ENCODE measurements at places on chromosomes 5 and 9.

DNA sequence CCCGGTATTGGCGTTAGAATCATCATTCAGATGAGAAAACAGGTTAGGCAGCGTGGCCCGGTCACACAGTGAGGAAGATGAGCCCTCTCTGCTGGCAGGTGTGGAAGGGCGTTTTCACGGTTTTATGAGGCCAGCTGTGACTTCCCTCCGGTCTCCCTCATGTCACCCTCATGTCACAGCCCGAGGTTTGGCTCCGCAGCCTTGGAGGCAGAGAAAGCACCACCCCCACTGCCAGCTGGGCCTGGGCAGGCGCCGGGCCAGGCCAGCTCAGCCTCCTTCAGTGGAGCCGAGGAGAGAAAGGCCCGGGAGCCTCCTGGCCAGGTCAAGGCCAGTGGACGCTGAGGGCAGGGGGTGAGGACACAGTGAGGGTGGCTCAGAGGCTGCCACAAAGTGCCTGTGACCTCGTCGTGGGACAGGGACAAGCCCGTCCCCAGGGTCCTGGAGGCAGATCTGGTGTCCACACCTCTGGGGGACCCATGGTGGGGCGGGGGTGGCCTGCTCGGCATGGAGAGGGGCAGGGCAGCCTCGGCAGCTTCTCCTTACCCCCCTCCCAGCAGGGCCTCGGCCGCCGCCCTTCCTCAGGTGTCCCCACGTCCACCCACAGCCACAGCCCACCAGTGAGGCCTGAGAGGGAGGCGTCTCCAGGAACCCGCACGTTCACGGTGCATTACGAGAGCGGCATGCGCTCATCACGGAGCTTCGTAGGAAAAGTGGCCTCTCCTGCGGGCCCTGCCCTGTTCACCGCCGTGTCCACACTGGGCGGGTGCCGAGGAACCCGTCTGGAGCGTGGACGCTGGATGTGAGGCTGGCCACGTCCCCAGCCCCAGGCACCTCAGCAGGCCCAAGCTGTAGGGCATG, 32.2 kb downstream of the EXD3 start:
- DNase-seq: no peak

DNA sequence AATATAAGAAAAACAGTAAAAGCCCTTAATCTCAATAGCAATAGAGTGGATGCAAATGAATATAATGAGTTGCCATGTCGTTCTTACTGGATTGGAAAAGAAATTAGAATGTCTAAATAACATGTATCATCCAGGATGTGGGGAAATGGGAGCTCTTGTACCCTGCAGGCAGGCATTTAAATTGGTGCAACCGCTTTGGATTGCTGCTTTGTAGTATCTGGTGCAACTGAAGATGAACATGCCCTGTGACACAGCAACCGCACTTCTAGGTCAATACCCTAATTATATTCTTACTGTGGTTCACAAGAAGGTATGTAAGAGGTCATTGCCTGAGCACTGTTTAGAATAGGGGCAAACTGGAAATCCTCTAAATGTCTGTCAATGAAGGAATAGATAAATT, 18.9 kb downstream of the MRPS30 start:
- no peak for DNase-seq

GRCh38 chr9:124390794-124391658, 24.2 kb downstream of the PSMB7 start:
- no peak for DNase-seq

- DNase-seq: no peak
Measured at GRCh38 chr9:99594056-99594780, 227.5 kb upstream of the NR4A3 start.

- no peak for DNase-seq
Measured at GRCh38 chr5:180982008-180982741, 6.5 kb upstream of the BTNL3 start.

DNA sequence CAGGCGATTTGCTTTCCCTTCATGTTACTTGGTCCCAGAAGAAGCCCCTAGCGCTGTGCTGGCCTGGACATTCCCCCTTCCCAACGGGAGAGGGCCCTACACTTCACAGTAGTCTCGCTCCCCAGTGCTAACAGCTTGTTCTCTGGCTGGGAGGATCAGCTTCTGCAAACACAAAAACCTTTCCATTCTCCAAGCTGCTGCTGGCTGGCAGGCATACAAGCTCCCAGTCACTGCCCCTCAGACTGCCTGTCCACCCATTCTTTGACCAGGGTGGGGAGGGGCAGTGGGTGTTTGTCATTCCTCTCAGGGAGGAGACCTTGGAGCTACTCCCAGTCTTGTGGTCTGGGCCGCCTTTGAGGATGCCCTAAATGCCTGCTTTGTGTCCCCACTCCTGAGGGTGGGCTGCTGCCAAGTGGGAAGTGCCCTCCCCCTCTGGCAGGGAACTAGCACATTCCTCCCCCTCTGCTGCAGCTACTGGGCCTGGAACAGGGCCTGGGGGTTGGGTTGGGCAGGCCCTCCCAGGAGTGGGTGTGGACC, 20.8 kb downstream of the ENHO start:
- DNase-seq: no peak

DNA sequence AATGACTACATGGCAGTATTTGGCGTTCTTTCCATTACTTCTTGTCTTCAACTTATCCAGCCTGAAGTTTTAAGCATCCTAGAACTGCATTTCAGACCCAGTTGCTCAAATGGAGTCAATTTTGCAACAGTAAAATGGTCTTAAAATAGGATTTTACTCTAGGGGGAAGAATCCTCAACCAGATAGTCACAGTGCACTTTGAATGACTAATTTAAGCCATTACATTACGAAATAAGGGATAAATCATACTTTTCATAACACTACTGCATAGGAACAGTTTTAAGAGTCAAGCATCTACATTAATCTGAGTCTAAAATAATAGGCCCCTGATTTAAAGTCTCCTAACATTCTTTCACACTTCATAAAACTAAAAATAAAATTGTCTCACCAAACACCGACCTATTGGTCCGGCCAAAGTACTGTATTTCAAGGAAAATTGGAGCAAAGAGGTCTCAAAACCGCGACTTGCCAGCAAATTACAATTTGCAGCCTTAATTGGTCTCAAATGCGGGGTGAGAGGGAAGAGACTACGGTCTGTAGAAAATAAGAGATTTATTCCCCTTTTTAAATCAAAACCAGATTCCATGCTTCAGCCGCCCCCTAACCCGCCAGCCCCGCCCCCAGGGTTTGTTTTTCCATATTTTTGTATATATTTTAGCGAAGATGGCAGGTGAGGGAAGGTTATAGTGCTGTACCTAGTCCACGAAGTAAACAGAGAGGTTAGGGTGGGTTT, 1.2 kb upstream of the SMARCA2 start:
- DNase-seq: no peak

- DNase-seq: no peak
Measured at GRCh38 chr5:82694711-82695285, 382.4 kb downstream of the TMEM167A start.

GRCh38 chr5:107783551-107783950, 112.8 kb upstream of the EFNA5 start:
- no peak for DNase-seq

DNA sequence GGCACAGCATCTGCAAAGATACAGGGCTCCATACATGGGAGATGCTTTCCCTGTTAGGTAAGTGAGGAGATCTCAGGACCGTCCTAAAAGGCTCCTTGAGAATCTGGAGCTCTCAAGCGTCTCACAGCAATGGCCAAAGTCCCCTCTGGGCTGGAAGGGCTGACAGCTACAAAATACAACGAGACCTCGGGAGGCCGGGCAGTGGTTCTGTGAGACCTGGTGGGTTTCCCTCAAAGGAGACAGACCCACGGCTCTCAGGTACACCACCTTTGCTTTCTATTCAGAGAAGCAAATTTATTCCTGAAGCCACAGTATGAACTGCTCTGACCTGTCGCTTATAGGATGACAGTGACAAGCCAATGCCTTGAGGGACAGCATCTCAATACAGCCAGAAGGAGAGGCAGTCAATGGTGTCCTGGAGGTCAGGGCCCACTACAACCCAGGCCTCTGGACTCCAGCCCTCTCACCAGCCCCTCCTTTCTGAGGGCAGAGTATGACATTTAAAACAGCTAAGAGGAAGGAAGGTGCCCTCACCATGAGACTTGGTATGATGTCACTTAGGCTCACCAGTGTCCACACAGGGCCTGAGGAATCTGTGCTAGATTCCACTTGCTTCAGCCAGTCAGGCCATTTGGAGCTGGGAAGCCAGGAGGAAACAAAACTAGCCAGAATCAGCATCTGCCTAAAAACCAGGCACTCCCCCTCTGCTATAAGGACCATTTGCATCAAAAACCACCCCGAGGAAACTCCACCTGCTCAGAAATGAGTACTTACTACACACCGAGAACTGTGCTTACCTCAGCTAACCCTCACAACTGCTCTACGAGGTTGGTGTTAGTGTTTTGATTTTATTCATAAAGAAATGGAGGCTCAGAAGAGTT, 86.5 kb upstream of the FSTL4 start:
- DNase-seq: no peak

DNA sequence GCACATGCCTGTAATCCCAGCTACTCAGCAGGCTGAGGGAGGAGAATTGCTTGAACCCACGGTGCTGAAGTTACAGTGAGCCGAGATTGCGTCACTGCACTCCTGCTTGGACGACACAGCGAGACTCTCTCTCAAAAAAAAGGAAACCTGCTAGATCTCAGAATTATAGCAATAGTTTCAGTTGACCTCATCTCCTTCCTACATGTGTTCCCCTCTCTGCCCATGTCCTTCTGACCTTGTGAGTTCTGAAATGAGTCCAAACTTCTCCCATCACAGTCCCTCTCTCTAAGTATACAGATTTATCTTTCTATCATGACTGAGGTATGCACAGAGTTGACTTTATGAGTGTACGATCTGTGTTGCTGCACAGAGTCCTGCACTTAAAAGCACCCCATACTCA, 44.6 kb upstream of the SHOC1 start:
- DNase-seq: no peak

GRCh38 chr5:94810281-94810680, 191.8 kb downstream of the SLF1 start:
- DNase-seq: no peak

DNA sequence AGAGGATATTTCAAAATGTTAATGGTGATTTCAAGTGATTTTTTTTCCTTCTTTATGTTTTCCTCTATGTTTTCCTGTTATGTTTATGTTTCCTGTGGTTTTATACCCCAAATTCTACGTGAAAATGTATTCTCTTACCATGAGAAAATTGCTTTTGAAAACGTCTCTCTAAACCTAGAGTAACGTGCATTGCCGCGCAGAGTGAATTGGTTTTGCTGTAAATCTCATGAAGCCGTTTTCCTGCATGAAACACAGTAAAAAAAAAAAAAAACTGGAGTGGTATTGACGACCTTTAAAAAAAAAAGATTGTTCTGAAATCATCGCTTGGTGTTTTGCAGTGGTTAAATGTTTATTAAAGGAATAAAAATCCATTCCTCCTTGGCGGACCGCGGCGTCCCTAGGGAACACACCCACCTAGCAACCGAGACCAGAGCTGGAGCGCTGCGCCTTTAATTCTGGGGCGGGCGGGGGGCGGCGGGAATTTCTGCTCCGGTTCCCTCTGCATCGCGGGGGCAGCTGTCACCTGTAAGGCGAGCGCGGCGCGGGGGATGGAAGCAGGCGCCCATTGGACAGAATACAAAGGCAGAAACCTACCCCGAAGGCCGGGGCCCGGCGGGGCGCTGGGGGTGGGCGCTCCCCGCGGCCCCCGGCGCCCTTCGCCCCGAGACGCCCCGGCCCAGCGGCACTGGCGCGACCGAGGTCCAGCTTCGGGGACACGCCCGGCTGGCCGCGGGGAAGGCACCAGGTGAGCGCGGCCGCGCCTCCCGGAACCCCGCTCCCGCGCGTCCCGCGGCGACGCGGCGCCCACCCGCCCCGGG, at the start of gene SOWAHA:
Gene SOWAHA (plus strand): TSS at position 522 of the 818 bp plus-strand sequence. CDS start 320 bp downstream, outside the sequence.
- DNase-seq: no peak

- no peak for DNase-seq
Measured at GRCh38 chr9:96483197-96483596, 33.2 kb downstream of the HABP4 start.

DNA sequence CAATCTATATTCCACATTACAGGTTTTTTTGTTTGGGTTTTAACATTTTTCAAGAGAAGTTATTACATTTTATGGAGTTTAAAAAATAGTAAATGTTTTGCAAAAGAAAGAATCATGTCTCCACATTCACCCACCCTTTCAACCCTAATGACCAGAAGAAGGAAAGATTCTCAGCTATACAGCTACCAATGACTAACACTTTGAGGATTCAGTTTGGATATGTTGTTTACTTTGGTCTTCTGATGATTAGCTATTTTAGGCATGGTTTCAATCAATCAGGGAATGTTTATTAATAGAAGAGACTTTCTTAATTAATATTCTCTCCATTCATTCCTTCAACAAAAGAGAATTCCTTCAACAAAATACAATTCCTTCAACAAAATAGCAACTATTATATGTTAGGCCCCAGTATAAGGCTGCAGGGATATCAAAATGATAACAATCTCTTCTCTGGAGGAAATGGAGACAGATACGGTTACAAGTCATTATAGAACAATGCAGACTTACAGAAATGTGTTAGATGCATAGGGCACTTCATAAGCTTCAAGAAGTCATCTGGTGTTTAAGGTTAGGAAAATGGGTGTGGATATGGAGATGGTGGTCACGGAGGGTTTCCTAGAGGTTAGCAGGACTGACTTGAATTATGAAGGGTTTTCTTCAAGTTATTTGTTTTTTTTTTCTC, 9.3 kb upstream of the NR3C1 start:
- no peak for DNase-seq

DNA sequence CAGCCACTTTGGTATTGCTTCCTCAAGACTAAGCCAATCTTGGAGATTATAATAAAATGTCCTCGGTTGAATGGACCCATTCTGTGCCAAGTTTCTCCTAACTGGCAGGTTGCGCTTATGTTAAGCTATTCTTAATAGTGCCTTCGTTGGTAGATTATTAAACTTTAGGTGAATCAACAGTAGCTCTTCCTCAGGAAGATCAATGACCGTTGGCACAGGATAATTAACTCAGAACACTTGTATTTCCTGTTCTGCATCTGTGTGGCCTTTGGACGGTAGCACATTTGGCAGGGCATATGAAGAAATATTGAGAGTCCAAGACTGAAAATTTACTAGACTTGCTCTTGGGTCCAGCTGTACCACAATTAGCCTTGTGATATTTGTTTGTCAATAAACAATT, 402.9 kb downstream of the MLLT3 start:
- DNase-seq: no peak

All from activated CD4-positive, alpha-beta T cell treated with anti-CD3 and anti-CD28 coated beads for 1 hour (primary cell).